Small intestine (tissue), 16 donors: ENCODE measurements at places on chromosomes 7 and 10. TPM values are rescaled to one million over a fixed set of nuclear protein-coding genes. Genes with fewer than 3 reads are reported as not detected.

- no peak overlapping the region for H3K4me3 ChIP-seq
- no peaks in the 10 kb centered on the region for H3K36me3 ChIP-seq
- H3K27ac ChIP-seq = no peak overlapping the region
- H3K27me3 ChIP-seq = peaks cover 8% of the 10 kb centered on the region
- H3K4me1 ChIP-seq = no peaks in the 10 kb centered on the region
Measured at GRCh38 chr7:6613706-6614105, 1.7 kb upstream of the ZNF853 start.

DNA sequence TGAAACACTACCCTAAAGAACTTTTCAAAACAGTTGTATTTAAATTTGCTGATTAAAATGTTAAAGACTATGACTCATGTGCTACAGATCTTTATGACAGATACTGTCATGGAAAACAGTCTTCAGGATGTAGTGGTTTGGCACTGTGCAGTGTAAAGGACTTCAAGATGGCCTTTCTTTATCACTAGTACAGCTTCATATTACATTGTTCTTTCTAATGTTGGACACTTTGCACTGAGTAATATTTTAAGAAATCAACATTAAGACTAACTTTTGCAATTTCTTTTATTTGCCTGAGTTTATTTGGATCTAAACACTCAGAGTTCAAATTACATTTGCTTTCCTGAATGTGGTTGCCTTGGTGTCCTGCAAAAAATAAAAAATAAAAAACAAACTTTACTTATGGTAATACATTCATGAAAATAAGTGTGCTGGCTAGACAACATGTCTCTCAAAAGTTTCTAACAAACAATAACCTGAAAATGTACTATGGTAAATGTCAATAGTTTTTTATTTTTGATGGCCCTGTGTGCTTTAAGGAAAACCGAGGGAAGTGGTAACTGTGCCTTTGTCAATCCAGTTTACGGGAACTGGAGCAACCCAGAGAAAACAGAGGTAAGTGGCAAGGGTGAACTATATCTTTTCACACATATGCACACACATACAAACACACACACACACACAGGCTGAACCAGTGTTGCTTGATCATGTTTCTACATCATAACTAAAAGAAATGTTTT lies 85.9 kb upstream of the PLXDC2 start:
- no peak overlapping the region for H3K4me3 ChIP-seq
- no peak overlapping the region for H3K27ac ChIP-seq
- H3K36me3 ChIP-seq = peaks cover 5% of the 10 kb centered on the region

DNA sequence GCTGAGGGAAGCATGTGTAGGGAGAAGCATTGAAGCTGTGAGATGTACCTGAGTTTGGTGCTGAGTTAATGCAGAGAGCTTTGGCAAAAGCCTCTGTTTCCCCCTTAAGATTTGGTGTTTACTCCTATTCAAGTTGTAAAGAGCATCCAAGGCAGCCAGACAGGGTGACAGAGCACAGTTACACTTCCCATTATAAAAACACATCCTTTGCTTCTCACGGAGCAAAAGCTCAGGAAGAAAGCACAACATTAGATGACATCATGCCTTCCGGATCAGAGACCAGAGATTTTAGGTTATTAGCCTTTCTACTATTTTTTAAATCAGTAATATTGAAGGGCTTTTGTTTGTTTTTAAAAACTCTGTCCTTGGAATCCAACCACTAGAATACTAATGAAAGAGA lies 182.9 kb downstream of the DOCK4 start:
- no peak overlapping the region for H3K27ac ChIP-seq
- H3K4me3 ChIP-seq = no peak overlapping the region
- no peak for DNase-seq
- H3K4me1 ChIP-seq = no peaks in the 10 kb centered on the region
- H3K36me3 ChIP-seq = no peaks in the 10 kb centered on the region
- H3K27me3 ChIP-seq = no peaks in the 10 kb centered on the region

DNA sequence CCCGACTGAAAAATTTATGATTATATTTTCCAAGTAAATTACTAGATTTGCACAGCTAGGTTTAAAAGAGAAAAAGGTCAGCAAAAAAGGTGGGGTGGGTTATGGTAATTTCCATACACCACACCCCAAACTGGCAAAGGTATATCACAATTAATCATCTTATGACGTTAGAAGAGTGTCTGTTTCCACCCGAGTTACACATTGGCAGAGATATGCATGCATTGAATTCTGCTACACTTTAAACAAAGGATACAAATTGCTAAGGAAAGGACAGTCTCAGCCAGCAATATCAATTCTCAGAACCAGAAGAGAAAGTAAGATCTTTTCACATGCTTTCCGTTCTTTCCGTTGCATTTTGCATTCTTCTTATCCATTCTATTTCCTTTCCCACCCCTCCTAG lies 843.3 kb downstream of the GATA3 start:
- no peak overlapping the region for H3K27ac ChIP-seq
- H3K36me3 ChIP-seq = no peaks in the 10 kb centered on the region
- H3K27me3 ChIP-seq = no peaks in the 10 kb centered on the region
- H3K4me1 ChIP-seq = no peaks in the 10 kb centered on the region
- no peak for DNase-seq
- H3K4me3 ChIP-seq = no peak overlapping the region

DNA sequence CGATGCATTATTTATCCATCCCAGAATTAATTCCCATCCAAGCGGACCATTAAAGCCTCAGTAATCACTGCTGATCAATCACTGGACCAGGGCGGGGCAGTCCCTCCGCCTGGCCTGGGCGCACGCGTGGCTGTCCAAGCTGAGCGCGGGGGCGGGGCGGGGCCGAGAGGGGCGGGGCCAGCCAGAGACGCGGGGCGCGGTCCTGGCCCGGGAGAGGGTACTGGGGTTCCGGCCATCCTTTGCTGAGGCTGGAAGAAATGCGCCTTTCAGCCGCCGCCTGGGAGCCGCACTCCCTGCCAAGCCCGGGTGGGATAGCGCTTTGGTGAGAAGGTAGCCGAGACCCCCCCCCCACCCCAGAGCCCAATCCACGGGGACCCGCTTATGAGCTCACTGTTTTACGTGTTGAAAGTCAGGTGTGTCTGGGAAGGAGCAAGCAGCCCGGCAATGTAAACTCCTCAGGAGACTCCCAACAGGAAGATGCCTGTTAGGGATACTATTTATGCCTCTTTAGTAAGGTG lies at the start of gene ARHGAP22:
Gene ARHGAP22, minus strand, starts transcription at position 83 of the 518 bp plus-strand sequence. CDS start 277 bp downstream, outside the sequence.
- no peaks in the 10 kb centered on the region for H3K4me1 ChIP-seq
- no peak within 1 kb of the TSS for H3K4me3 ChIP-seq
- peak; percentile 22 for DNase-seq
- no peak within 1 kb of the TSS for H3K27ac ChIP-seq

HPSE2 gene
- 0.81 TPM for polyA plus RNA-seq

DNA sequence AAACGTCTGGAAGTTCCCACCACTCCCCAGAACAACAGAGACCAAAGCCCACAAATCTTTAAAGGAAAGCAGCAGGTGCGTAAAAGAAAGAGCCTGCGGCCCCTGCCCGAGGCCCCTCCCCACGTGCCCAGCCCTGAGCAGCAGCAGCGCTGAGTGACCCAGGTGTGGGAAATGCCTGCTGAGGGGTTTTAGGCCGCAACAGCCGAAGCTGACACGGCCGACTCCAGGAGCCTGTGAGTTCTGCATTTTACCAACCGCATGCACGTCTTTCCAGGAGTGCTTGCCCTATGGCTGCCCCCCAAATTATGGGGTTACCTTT lies 1.6 kb upstream of the KNDC1 start:
- H3K4me1 ChIP-seq = no peaks in the 10 kb centered on the region
- H3K4me3 ChIP-seq = no peak overlapping the region
- no peak overlapping the region for H3K27ac ChIP-seq
- no peaks in the 10 kb centered on the region for H3K27me3 ChIP-seq

RNF32 gene
- 1.1 TPM for polyA plus RNA-seq

DNA sequence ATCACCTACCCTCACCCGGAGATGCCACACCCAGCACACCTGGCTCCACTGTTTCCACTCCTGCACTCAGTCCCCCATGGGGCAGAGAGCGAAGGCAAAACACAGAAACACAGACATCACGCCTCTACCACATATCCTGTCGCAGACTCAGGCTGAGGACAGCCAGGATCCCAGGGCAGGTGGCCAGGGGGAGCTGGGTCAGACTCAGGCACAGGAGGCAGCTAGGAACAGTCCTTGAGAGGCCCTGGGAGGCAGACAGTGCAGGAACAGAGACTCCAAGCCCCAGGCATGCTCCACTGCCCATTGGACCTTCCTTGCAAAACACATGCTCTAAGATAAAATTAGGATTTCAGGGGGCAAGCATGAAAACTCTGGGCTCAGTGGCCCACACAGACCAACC lies 154.4 kb upstream of the C7orf33 start:
- H3K4me3 ChIP-seq = no peak overlapping the region
- H3K27me3 ChIP-seq = peaks cover 2% of the 10 kb centered on the region
- no peaks in the 10 kb centered on the region for H3K36me3 ChIP-seq
- no peak for DNase-seq
- peaks cover 3% of the 10 kb centered on the region for H3K4me1 ChIP-seq

BMPR1A gene
- polyA plus RNA-seq = 40.2 TPM

UMAD1 gene
- 20.0 TPM for polyA plus RNA-seq

GNB2 gene
- 191 TPM for polyA plus RNA-seq

DNA sequence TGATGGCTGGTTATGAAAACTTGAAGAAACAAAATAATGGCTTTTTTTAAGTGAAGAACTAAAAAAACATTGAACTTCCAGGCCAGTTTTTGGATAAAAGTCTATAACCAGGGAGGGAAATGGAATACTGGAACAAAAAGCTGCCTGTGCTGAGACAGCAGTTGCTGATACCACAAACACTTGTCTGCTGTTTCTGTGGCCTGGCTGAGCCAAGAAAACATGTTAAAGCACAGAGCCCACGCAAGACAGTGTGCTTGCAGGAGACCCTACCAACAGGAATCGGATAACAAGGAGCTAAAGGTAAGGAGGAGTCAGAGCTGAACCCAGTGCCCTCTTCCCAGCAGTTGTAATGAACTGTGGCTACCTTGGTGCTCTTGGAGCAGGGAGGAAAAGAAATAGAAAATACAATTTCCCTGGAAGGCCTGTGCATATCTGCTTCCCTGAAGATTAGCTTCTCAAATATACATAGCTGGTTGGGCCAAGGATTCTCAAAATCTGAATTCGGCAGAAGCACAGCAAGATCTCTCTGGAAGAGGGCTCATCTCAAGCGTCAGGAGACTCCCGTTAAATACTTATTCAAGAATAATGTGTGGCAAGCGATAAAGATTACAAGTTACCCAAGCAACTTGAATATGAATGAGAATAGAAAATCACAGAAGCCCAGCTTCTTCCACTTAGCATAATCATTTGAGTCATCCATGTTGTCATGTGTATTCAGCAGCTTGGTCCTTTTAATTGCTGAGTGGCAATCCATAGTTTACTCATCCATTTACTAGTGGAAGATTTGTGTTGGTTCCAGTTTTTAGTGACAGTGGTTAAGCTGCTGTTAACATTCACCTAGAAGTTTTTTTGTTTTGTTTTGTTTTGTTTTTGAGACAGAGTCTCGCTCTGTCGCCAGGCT lies 87.6 kb downstream of the NOD1 start:
- H3K36me3 ChIP-seq = peaks cover 2% of the 10 kb centered on the region
- no peak overlapping the region for H3K27ac ChIP-seq
- H3K4me1 ChIP-seq = no peaks in the 10 kb centered on the region

DNA sequence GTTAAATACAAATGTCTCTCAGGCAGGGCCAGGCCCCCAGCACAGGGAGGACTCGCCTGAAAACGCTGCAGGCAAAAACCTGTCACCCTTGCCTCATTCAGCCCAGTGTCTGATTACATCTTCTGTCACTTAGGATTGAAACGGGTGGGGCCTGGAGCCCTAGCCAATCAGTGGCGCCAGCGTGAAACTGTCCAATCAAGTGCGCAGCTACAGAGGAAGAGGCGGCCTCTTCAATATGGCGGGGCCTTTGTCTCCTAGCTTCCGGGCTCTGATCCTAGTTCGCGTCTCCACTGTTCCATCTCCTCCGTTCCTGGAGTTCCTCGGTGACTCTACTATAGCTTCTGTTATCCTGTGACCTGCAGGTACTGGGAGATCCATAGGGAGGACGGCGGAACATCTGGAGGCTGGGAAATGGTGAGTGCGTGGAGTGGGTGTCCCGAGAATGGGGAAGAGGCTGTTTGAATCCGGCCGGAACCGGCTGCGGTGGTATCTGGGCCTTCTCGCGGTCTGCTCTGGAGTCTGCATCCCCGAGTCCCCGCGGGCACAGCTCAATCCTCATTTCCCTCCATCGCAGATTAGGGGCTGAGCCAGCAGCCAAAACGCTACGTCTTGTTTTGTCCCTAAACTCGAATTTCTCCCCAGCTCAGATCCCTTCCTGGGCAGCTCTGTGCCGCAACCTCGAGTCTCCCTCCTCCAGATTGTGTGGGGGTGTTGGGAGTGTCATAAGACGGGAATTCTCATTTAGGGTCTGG lies at the start of gene ZNF736:
Gene ZNF736, plus strand, starts transcription at position 222 of the 752 bp plus-strand sequence. Its CDS starts 190 bp downstream, at position 412.
- peaks cover 3% of the 10 kb centered on the region for H3K4me1 ChIP-seq
- no peaks in the 10 kb centered on the region for H3K27me3 ChIP-seq
- H3K36me3 ChIP-seq = peaks cover 10% of the 10 kb centered on the region
- peak; percentile 94 for DNase-seq

- no peak overlapping the region for H3K27ac ChIP-seq
- no peaks in the 10 kb centered on the region for H3K27me3 ChIP-seq
- H3K4me3 ChIP-seq = no peak overlapping the region
- H3K36me3 ChIP-seq = no peaks in the 10 kb centered on the region
- no peak for DNase-seq
Measured at GRCh38 chr10:27383595-27384542, 120.2 kb upstream of the RAB18 start.

EEF1AKMT2 gene
- polyA plus RNA-seq = 21.5 TPM

GRCh38 chr7:132443761-132444520 lies 132.3 kb downstream of the PLXNA4 start:
- no peak overlapping the region for H3K27ac ChIP-seq
- H3K27me3 ChIP-seq = no peaks in the 10 kb centered on the region
- no peaks in the 10 kb centered on the region for H3K4me1 ChIP-seq
- H3K4me3 ChIP-seq = no peak overlapping the region
- DNase-seq = no peak
- H3K36me3 ChIP-seq = no peaks in the 10 kb centered on the region

IGF2BP3 gene
- 0.75 TPM for polyA plus RNA-seq

DNA sequence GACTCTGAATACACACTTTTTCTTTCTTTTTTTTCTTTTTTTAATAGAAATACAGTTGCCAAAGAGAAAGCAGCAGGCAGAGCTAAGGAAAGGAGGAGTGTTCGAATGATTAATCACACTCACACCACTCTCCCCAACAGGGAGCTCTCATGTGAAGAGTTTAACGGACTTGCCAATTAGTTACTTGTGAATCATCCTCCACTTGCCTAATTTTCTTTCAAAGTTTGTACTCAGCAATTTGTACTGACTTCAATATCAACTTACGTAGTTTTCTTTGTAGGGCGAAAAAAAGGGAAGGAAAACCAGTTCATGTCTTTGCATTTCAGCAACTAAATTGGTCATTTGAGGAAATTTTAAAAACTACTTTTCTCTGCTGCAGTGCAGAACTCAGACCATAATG lies 109.2 kb downstream of the PIP4K2A start:
- H3K27me3 ChIP-seq = no peaks in the 10 kb centered on the region
- DNase-seq = no peak
- no peak overlapping the region for H3K27ac ChIP-seq
- H3K4me1 ChIP-seq = no peaks in the 10 kb centered on the region
- peaks cover 13% of the 10 kb centered on the region for H3K36me3 ChIP-seq
- no peak overlapping the region for H3K4me3 ChIP-seq

GDF2 gene
- not detected for polyA plus RNA-seq

- no peaks in the 10 kb centered on the region for H3K27me3 ChIP-seq
- H3K27ac ChIP-seq = no peak overlapping the region
- H3K36me3 ChIP-seq = peaks cover 3% of the 10 kb centered on the region
- no peaks in the 10 kb centered on the region for H3K4me1 ChIP-seq
- no peak for DNase-seq
Measured at GRCh38 chr7:30065746-30066145, 37.5 kb downstream of the PLEKHA8 start.
